CD4-positive, alpha-beta memory T cell (primary cell): ENCODE measurements at places on chromosomes 11 and 22. TPM values are rescaled to one million over a fixed set of nuclear protein-coding genes. Genes with fewer than 3 reads are reported as not detected.

Gene HDAC10
- 141 TPM for total RNA-seq

Gene CCDC89
- total RNA-seq = 0.70 TPM

Gene RFPL1
- not detected for total RNA-seq

Gene FKBP2
- 41.4 TPM for total RNA-seq

Gene PATE3
- total RNA-seq = not detected

Gene GNAZ
- total RNA-seq = 0.36 TPM

Gene RRP7A
- total RNA-seq = 104 TPM

Gene UBASH3B
- total RNA-seq = 30.9 TPM

Gene GGT5
- not detected for total RNA-seq

Gene DNAJB7
- not detected for total RNA-seq

Gene PDXP
- total RNA-seq = 7.3 TPM

- DNase-seq = no peak
These were observed 24.7 kb downstream of the PACSIN2 start for GRCh38 chr22:42990131-42990838.

GRCh38 chr22:33871935-33872334, 48.3 kb downstream of the LARGE1 start:
- DNase-seq = no peak

- no peak for DNase-seq
These were observed 228.4 kb downstream of the BLID start for GRCh38 chr11:121887569-121887968.

GRCh38 chr22:35442471-35442870, 42.5 kb downstream of the MCM5 start:
- no peak for DNase-seq

DNA sequence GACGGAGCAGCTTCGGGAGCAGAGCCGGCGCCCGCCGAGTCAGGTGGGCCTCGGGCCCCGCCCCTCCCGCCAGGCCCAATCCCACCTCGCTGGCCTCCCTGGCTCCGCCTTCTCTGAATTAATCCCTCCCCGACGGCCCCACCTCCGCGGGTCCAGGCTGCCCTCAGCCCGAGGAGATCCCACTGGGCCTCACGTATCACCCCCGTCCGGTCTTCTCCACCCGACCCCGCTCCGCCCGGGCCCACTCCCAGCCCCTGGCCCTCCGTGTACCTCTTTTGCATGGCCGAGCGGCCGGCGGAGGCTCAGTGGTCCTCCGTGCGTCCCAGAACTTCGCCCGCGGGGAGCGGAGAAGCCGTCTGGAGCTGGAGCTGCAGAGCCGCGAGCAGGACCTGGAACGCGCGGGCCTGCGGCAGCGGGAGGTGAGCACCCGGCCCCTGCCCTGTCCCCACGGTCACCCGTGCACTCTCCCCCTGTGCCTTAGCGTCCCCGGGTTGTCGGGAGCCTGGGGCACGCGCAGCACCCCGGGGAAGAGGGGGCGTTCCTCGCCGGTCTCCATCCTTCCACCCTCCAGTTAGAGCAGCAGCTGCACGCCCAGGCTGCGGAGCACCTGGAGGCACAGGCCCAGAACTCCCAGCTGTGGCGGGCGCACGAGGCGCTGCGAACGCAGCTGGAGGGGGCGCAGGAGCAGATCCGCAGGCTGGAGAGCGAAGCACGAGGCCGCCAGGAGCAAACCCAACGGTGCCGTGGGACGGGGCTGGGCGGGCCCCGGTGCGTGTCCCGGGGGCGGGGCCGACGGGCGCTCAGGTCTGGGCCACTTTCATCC, 2.2 kb upstream of the CD151 start:
- DNase-seq = peak; percentile 61

DNA sequence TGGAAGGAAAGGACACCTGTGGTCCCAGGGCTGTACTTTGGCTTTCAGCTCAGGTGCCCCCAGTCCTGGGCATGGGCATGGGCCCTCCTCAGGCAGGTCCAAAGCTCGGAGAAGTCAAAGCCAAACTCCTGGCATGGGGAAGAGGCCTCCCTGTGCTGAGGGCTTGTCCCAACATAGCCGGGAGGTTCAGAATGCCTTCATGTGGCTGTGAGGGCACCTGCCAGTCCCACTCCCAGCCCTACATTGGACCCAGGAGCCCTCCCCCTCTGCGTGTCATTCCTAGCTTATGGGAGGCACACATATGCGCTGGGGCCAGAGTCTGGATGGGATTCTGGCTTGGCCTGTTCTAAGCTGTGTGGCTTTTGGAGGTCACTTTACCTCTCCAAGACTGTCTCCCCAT, 1.0 kb upstream of the KLHL35 start:
- DNase-seq = no peak

- no peak for DNase-seq
These were observed 353.7 kb downstream of the INSC start for GRCh38 chr11:15468466-15468865.

DNA sequence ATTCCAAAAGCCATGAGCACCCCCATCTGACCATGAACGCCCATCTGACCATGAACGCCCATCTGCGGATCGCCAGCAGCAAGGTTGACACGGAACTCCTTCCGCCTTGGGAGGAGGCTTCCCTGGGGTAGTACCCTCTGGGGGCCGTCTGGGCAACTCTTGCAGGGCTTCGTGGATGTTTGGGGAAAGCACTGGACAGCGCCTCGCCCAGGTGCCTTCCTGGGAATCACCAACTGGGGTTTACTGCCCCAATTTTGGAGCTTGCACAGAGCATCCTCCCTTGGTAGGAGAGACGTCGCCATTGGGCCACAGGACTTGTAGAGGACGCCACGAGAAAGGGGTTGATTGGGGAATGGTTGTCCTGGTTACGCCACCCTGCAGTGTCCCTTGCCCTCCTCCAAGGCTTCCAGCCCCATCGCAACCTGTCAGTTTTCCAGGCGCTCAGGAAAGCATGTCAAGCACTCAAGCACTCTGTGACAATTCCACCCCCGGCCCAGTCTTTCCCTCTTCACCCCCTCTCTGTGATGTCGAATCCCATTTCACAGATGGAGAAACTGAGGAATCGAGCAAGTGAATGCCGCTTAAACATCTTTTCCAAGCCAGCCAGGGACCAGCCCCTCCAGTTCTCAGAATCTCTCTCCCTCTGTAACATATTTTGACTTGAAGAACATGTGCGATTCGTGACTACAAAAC, 914 bp upstream of the PRDM11 start:
- DNase-seq = no peak

GRCh38 chr11:35167426-35167954, 28.5 kb downstream of the CD44 start:
- no peak for DNase-seq

GRCh38 chr11:11620173-11620920, 1.5 kb downstream of the GALNT18 start:
- DNase-seq = no peak

DNA sequence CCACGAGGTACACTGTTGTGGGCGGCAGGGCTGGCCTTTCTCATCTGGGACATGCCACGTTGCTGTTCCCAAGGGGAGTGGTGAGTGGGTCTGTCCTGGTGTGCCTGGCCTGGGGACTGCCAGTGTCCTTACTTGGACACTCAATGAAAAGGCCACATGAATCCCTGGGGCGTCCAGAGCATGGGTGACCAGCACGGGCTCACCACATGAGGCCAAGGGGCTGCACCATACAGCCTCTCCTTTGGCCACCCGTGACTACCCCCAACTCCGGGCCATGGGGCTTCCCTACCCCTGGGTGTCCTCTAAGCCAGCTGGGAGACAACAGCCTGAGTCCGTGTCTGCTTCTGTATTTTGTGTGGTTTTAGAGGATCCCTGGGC, 20.2 kb upstream of the TXNRD2 start:
- DNase-seq = no peak

DNA sequence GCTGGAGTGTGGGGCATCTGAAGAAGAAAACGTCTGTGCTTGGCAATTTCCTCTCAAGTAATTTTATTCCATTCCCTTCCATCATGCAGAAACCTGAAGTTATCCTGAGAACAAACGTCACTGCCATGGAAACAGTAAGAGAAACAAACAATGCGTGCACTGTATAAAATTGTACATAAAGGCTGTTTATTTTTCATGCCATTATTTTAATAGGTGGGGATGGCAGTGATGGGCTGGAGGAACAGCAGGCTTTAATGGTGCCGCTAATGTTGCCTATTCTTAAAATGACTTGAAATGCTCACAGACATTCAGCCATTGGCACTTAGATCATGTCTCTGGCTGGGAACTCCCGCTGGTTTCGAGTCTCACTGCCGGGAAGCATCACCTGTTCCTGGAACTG, 7.5 kb upstream of the SEZ6L start:
- DNase-seq = no peak

DNA sequence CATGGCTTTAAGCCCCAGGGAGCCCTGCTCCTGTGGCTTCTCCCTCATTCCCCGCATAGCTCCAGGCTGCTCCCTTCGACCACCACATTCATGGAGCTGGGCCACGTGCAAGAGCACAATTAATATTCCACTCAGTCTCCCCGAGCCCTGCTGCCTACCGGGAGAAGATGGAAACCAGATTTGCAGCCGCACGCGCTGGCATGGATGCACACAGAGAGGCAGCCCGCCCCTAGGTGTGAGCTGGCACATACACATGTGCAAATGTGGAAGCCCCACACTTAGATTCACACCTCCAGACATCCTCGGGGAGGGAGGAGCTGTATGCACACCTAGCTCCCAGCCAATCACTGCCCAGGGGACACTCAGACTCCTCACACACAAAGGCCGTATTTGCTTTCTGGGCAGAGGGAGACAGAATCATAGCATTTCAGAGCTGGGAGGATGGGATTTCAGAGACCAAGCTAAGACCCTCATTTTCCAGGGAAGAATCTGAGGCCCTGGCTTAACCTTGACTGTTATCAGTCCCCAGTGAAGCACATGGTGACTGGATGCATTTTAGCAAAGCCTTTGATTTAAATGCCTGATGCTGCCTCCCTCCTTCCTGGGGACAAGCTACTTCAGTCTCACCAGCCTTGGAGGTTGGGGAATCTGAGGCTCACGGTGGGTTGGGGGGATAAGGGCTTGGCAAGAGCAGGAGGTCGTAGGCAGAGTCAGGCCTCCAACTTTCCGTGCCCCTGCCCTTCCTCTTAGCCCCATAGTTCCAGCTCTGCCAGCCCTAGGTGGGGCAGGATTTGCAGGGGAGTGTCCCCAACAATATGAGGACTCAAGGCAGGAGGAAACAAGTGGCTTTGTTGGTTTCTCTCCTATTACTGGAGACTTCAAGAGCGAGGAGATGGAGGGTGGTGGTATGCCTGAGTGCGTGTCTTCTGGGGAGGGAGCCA, 5.3 kb upstream of the CREB3L1 start:
- DNase-seq = no peak

DNA sequence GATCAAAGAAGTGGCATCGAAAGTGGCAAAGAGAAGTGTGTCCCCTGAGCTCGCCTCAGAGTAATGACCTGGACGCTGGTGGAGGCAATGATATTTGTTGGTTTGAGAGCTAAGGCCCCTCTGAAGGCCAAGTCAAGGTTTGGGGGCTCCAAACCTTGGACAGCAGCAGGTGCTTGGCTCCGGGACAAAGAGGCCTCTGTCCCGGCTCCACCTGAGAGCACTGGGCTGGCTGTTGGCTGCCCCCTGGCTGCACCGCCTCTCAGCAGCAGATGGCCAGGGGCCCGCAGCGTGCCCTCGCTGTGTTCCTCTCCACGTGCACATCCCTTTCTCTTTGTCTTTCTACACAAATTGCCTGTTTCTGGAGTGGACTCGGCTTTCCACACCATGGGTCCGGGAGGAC, 301.3 kb downstream of the NTM start:
- DNase-seq = no peak

DNA sequence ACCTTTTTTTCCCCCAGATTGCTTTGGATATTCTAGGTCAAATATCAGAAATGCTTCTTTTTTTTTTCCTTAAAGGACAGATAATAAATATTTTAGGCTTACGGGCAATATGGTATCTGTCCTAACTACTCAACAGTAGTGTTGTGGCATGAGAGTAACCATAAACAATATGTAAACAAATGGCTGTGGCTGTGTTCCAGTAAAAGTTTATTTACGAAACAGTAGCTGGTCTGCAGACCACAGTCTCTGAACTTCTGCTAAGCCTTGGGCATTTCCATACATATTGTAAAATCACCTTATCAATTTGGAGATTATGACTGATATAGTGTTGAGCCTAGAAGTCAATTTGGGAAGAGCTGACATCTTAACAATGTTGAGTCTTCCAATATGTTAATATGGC, 139.0 kb upstream of the PITPNB start:
- DNase-seq = no peak

DNA sequence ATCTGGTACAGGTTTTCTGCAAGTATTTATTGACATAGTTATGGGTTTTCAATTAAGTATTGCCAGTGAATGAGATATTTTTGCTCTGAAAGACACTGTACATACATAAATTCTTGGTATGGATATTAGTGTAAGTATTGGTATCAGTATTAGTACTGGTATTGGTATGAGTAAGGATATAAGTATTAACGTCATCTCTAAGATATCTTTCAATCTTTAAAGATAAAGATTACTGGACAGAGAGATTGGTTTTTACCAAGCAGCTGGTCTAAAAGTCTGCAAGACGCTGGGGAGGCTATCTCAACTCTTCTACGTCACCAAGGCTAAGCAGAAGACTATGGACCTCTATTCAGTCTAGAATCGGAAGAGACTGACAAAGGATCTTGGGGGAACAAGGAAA, 234.5 kb downstream of the NXPE2 start:
- DNase-seq = no peak

GRCh38 chr11:14872032-14872431, 20.0 kb downstream of the CYP2R1 start:
- no peak for DNase-seq

- no peak for DNase-seq
These were observed 54.8 kb downstream of the PTPRJ start for GRCh38 chr11:48034926-48035871.

DNA sequence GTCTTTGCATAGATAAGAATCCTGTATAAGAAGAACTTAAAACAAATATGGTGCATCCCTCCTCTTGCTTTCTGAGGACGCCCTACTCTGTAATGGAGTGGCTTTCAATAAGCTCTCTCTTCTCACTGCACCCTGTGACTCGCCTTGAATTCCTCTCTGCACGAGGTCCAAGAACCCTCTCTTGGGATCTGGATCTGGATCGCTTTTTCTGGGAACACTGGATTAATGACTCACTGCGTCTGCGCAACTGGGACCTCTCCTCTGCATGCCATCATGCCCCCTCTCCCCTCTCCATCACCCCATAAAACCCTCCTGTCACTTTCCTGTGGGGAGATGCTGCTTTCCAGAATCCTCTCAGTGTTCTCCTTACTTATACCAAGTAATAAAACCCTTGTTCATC, 15.1 kb upstream of the CABP2 start:
- no peak for DNase-seq

- DNase-seq = peak; percentile 94
These were observed at the start of gene DEPDC5 for GRCh38 chr22:31753634-31754501. Gene DEPDC5 (plus strand): TSS chr22:31754019. CDS start chr22:31754922, 903 bp downstream.

GRCh38 chr22:26651815-26652214, 5.6 kb upstream of the MIAT start:
- no peak for DNase-seq
